Activated CD4-positive, alpha-beta T cell treated with anti-CD3 and anti-CD28 coated beads, Interleukin-2, amount 10 ng/mL, durations not matched to agents 24 days and 14 days (primary cell): ENCODE measurements at places on chromosomes 5 and 9. TPM values are rescaled to one million over a fixed set of nuclear protein-coding genes. Genes with fewer than 3 reads are reported as not detected.

The IFNA10 gene
- total RNA-seq: not detected in 2 replicates

DNA sequence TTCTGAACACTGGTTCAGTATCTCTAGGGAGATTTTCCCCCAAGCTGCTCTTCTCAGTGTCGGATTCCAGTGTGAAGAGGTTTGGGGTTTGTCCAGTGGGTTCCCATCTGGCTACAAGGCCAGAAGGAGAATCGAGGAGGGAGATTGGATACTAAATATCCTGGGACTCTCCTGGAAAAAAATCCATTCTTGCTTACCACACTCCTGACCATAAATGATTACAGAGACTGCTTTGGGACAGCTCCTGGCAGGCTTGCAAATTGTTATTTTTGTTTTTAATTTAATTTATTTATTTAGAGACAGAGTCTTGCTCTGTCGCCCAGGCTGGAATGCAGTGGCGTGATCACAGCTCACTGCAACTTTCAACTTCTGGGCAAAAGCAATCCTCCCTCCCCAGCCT is 4.7 kb upstream of the SUSD1 start:
- H3K27me3 ChIP-seq: peaks cover 9% of the 10 kb centered on the region
- peak overlapping the region; percentile 23 for H3K27ac ChIP-seq
- H3K4me3 ChIP-seq: peak overlapping the region; percentile 42
- peaks cover 2% of the 10 kb centered on the region for H3K36me3 ChIP-seq
- DNase-seq: no peak

DNA sequence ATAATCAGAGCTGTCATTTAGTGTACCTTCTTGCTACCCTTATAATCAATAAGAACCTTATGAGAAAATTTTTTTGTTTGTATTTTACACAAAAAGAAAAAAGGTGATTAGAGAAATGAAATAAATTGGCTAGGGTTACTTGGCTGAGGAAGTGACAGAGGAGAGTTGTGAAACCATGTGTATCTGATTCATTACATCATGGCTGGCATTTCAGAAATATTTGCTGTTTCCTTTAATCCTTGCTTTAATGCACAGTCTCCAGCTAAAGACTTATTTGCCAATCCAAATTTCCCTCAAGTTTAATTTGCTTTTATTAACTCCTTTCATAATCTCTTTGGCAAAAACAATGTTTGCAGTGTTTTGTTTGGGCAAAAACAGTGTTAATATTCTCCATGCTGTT is 543.1 kb downstream of the KIF4B start:
- no peak overlapping the region for H3K4me3 ChIP-seq
- H3K27me3 ChIP-seq: no peaks in the 10 kb centered on the region
- H3K36me3 ChIP-seq: no peaks in the 10 kb centered on the region
- no peak for DNase-seq
- H3K4me1 ChIP-seq: no peaks in the 10 kb centered on the region
- no peak overlapping the region for H3K27ac ChIP-seq

DNA sequence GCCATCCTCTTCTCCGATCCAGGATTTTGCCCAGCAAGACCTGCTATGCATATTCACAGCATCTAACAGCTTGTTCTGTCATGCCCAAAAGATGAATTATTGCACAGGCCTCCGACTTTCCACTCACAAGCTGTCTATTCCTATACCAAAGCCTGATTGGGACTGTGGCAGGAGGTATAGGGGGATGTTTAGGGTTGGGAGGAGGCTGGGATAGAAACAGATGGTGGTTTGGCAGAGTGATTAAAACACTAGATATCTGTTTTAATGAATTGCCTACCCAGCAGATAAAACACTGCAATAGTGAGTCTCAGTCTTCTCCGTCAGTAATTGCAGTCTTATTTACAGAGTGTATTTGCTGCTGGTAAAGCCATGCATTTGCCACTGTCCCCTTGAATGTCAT is 215.3 kb downstream of the TLR4 start:
- no peaks in the 10 kb centered on the region for H3K27me3 ChIP-seq
- no peaks in the 10 kb centered on the region for H3K4me1 ChIP-seq
- no peak overlapping the region for H3K27ac ChIP-seq
- no peaks in the 10 kb centered on the region for H3K36me3 ChIP-seq

GRCh38 chr9:100525563-100525962 is 52.3 kb upstream of the CAVIN4 start:
- DNase-seq: no peak
- no peak overlapping the region for H3K27ac ChIP-seq
- H3K36me3 ChIP-seq: no peaks in the 10 kb centered on the region
- H3K4me3 ChIP-seq: no peak overlapping the region
- no peaks in the 10 kb centered on the region for H3K27me3 ChIP-seq

DNA sequence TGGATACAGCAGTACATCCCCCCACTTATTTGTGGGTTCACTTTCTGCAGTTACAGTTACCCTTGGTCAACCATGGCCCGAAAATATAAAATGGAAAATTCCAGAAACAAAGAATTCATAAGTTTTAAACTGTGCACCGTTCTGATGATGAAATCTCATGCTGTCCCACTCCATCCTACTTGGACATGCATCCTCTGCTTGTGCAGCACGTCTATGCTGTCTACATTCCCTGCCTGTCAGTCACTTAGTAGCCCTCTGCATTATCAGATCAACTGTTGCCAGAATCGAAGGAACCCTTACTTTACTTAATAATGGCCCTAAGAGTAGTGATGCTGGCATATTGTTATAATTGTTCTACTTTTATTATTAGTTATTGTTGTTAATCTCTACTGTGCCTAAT is 14.6 kb downstream of the MARCHF3 start:
- H3K27ac ChIP-seq: no peak overlapping the region
- no peak overlapping the region for H3K4me3 ChIP-seq
- peaks cover 4% of the 10 kb centered on the region for H3K4me1 ChIP-seq
- no peaks in the 10 kb centered on the region for H3K36me3 ChIP-seq
- DNase-seq: no peak

DNA sequence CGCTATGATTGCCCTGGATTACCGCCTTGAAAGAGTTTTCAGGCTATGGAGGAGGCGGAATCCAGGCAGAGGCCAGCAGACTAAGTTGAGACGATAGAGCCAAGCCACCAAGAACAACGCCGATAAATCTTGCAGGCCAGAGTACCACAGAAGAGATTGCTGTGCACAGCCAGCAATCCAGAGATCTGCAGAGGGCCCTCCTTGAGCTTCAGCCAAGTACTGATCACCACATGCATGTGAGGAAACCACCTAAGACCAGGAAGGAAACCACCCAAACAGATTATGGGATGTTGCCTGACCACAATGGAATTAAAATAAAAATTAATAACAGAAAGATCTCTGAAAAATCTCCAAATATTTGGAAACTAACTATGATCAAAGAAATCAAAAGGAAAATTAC is 74.9 kb downstream of the GCNT4 start:
- no peak overlapping the region for H3K27ac ChIP-seq
- H3K4me1 ChIP-seq: peaks cover 23% of the 10 kb centered on the region
- H3K27me3 ChIP-seq: peaks cover 3% of the 10 kb centered on the region
- H3K36me3 ChIP-seq: peaks cover 10% of the 10 kb centered on the region
- no peak for DNase-seq
- no peak overlapping the region for H3K4me3 ChIP-seq
